Pancreas (tissue), 10 donors: ENCODE measurements at places on chromosomes 12 and 14. TPM values are rescaled to one million over a fixed set of nuclear protein-coding genes. Genes with fewer than 3 reads are reported as not detected.

The CKAP4 gene
- polyA plus RNA-seq, result 5.6 TPM

- no peak for DNase-seq
These were observed 25.1 kb downstream of the ANKS1B start for GRCh38 chr12:99959549-99960170.

GRCh38 chr12:11752403-11753149, 103.1 kb downstream of the ETV6 start:
- DNase-seq, result no peak

GRCh38 chr12:94263011-94263811, 114.8 kb downstream of the PLXNC1 start:
- no peak for DNase-seq

DNA sequence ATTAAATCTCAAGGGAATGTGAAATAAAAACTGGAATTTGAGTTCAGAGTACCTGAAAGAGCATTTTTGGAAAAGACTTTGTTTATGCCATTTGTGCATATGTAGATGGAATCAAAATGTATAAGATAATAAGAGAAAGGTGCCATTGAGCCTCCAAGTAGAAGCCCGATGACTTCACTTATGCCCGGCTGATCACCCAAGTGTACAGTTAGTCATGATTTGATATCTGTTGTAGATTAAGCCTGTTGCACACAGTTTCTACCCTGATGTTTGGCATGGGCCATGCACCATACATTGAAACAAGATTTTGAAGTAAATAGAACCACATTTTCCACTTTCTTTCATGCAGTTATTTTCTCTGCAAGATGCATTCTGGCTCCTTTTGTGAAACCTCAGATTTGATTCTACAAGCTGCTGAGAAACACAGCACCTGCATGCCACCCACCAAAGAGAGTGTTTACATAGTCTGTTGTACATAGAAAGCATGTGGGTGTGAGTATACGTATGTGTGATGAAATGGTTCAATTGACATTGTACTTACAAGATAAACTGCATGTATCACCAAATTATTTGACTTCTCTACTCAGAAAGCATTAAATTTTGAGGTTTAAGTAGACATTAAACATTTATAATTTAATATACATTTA, 772.5 kb downstream of the DIO2 start:
- peak; percentile 33 for DNase-seq

DNA sequence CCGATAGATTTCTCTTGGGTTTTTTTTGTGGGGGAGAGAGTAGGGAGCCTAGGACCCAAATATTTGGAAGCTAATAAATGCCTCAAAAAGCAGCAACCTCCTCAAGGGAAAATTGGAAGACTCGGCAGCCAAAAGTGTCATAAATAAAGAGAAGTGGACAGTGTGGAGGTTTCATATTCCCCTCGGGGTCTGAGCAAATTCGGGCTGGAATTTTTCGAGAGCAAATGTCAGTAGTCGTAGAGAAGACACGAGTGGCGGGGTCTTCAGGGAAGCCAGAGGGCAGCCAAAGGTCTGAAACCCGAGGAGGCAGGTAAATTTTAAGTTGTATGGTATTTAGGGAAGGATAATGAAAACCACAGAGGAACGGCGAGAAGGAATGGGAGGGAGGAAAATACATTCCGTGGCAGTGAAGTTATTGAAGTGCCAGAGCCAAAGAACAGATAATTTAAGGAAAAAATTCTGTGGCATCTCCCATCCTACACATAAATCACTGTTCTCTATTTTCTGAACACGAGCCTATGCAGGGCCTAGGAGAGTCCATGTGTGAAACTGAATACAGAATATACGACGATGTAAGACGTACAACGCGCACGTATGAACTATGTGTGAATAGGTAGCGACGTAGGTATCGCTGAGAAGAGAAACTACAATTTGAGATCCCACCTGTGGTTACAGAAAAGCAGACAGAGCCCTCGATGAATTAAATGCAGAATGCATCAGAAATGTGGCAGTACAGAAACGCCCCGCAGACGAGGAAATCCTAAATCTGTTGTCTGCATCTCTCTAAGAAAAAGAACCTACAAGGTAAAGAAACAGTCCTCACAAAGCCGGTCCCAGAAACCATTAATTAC, 12.9 kb downstream of the BCL11B start:
- no peak for DNase-seq
